ENCODE measurements at places on chromosomes 5 and 9.
A peak's percentile ranks its signal among the peaks of the same experiment; 100 is the strongest.

DNA sequence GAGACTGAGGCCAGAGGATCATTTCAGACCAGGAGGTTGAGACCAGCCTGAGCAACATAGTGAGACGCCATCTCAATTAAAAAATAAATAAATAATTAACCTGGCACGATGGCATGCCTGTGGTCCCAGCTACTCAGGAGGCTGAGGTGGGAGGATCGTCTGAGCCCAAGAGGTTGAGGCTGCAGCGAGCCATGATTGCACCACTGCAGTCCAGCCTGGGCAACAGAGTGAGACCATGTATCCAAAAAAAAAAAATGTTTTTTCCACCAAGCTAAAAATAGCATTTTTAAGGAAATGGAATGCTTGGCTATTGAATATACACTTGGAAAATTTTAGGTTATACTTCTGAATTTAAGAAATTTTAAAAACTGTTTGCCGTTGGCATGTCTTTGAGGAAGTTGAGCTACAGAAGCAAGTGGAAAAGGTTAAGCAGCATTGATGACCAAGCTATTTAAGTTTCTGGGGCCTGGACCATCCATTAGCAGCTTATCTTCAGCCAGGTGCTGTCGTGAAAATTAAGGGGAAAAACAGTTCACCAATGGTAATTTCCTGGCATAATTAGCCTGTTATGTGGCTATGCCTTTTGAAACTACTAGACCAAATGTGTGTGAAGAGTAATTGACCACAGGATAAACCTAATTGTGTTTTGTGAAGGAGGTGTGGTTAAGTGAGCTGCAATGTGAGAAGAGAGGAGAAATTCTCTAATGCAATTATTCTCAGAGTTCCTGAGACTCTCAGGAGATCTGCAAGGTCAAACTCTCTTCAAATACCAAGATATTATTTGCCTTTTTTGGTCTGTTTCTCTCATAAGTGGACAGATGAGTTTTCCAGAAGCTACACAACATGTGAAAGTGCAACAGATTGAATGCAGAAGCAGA is 21.0 kb downstream of the F2R start:
- no peak for DNase-seq

GRCh38 chr5:6401410-6401809 is 23.1 kb upstream of the MED10 start:
- DNase-seq, result no peak

DNA sequence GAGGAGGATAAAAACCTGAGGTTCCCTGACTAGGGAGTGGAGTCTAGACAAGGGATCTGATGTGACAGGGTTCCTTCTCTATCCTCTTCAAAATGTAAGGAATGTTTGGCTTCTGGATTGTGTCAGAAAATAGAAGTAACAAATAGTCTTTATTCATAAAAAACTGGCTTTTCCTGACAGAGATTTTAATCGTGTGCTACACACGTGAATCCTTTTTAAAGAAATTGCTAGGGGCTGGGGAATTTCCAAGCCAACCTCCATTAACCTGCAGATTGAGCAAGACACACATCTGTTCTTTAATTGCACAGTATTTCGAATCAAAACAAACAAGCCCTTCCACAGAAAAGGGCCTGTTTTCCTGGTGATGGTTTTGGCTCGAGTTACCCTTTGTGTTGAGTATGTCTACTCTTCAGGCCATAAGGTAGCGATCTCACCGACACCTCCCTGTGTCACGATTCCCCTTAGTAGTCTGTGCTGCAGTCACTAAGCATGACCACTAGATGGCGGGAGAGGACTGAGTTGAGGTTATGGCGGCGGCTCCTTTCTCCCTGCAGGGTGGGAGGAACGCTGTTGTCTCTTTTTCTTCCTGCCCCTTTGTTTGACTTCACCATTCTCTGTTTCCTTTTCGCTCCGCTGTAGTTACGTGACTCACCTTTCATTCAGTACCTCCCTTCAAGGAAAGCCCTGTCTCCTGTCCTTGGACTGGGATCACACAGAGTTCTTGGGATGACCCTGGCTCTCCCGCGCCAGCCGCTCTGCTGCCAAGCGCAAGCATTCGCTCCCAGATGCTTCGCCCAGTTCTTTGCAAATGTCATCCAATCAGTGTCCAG is 137.1 kb upstream of the SLC24A2 start:
- DNase-seq, result peak; percentile 8

- no peak for DNase-seq
Observed at GRCh38 chr5:155895484-155895883, 431.5 kb upstream of the SGCD start.

- no peak for DNase-seq
Observed at GRCh38 chr9:17021387-17021970, 113.4 kb upstream of the CNTLN start.

GRCh38 chr9:113601656-113602055 is 138.1 kb downstream of the RGS3 start:
- DNase-seq, result no peak

- no peak for DNase-seq
Observed at GRCh38 chr5:453725-454481, 10.9 kb downstream of the EXOC3 start.

- DNase-seq, result no peak
Observed at GRCh38 chr5:161786686-161787085, 61.2 kb upstream of the GABRA1 start.

DNA sequence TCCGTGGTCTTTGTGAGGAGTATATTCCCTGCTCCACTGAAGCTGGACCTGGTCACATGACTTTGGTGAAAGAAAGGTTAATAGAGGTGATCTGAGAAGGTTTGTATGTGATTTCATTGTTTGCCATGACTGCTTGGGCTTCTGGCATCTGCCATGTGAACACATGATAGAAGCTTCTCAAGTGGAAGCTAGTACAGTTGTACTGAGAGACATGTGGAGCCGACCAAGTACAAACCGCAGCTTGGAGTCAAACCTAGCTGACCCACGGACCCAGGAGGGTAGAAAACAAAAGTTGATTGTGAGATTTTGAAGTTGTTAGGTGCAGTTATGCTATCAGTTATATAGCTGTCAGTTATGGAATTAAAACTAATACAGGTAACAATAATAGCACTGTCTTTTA is 140.4 kb downstream of the CARTPT start:
- no peak for DNase-seq

All from esophagus squamous epithelium (tissue), 5 donors.